C1 segment of cervical spinal cord (tissue), 14 donors: ENCODE measurements at places on chromosomes 3 and 15.

GRCh38 chr3:120111898-120112297, 17.7 kb upstream of the GSK3B start:
- DNase-seq: no peak

DNA sequence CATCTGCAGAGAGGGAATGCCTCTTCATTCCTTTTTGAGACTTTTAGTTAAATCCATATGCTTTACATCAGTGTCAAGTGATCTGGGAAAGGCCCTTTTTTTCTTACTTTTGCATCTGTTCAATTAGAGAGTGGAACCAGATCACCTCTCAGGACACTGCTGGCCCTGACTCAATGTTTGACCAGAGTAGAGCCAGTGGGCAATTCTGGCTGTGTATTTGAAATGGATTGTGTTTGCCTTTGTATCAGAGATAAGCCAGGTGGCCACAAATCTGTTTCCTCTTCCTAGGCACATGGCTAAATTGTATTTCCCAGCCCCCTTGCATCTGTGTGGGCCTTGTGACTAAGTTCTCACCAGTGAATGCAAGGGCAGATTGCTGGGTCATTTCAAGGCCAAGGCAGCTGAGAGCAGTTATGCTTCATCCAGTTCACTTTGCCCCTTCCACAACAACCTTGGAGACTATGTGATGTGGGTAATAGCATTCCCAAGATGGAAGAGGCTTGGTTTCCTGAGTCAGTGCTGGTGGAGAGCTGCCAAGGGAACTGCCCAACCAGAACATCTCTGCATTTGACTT, 75.6 kb upstream of the CACNA2D3 start:
- DNase-seq: no peak

DNA sequence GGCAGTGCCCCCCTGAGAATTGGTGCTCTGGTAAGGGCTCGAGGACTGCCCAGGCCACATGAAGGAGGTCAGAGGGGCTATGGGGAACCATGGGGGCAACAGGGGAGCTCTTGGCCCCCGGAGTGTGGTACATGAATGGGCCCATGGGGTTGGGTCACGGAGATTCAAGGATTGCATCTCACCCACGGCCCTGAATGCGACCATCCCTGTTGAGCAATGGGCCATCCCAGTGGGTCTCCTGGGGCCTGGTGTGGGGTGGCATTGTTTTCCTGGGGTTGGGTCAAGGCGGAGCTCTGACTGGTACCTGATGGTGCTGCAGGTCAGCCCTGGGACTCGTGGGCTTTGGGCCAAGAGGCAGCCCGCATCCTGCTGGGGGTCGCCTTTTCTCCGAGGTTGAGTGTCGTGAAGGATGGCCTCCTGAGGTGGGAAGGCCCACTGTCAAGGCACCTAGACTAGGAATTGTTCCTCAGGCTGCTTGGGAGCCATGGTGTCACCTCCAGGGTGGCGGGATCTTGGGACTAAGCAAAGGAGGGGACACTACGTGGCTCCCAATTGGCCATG, 198.3 kb downstream of the UBE3A start:
- DNase-seq: no peak

DNA sequence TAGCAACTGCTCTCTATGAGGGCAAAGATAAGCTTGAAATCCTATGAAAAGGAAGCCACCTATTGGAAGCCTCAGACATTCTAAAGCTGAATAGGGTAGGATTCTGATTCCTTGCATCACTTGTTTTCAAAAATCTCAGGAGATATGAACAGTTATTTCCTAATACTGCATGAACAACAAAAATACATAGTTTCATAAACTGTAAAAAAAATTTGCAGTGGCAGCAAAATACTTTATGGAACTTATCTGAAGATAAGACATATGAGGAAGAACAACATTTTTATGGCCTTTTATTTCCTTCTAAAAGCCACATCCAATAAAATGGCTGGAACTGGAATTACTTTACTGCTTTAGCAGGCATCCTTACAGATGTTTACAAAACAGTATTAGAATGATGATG, 29.9 kb downstream of the AP3S2 start:
- no peak for DNase-seq

- DNase-seq: no peak
These were observed 108.6 kb upstream of the MRPS22 start for GRCh38 chr3:139235192-139235591.

DNA sequence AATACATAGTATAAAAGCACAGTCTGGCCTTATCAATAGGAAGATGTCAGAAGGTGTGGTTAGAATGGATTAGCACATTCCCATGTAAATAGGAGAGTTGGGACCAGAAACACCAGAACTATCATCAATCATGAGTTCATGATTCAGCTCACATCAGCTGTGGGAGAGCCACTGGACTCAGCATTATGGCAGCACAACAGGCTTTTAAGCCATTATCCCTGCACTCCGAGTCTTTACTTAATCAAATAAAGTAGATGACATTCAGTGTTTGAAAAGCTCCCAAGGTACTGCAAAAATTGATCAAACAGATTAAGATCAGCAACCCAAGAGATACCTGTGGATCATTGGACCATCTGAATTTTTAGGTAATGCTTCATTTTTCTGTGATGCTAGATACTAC, 24.7 kb downstream of the PARP14 start:
- DNase-seq: no peak

GRCh38 chr3:55282994-55283393, 204.1 kb downstream of the WNT5A start:
- DNase-seq: no peak

- DNase-seq: no peak
These were observed 401 bp downstream of the SEC11A start for GRCh38 chr15:84715441-84716035.

- no peak for DNase-seq
These were observed 50.6 kb downstream of the CFAP20DC start for GRCh38 chr3:58999134-58999773.

DNA sequence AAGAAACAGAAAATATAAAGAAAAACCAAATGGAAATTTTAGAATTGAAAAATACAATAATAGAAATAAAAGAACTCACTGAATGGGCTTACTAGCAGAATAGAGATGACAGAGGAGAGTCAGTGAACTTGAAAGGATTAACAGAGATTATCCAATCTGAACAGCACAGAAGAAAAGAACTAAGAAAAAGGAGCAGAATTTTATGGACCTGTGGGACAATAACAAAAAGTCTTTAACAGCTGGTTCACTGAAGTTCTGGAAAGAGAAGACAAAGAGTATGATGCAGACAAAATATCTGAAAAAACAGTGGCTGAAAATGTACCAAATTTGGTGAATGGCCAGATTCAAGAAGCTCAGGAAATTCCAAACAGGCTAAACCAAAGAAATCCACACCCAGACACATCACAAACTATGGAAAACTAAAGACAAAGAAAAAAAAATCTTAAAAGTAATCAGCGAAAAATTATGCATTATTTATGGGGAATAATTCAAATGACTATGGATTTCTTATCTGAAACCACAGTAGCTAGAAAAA, 9.7 kb upstream of the GNB5 start:
- no peak for DNase-seq
